ENCODE measurements at places on chromosomes 7 and 10.
A peak's percentile ranks its signal among the peaks of the same experiment; 100 is the strongest.

GRCh38 chr10:99537086-99537988 lies 4.6 kb downstream of the NKX2-3 start:
- ATAC-seq, result peak; percentile 59

DNA sequence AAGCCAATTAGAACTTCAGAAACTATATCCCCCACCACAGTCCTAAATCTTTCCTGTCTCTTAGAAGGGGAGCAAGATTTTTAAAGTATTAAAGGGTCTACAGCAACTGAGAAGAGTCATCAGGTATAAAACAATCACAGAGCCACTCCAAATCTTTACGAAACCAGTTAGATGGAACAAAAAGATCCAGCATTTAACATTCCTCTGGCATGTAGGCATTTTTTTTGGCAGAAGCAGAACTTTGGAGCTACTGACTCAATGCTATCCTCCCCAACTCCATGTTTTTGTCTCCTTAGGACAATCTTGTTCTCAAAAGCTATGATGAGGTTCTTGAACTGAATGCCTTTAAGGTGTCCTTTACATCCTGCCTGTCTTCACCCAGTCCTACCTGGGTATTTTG lies 333.3 kb downstream of the PRPF18 start:
- ATAC-seq, result no peak

DNA sequence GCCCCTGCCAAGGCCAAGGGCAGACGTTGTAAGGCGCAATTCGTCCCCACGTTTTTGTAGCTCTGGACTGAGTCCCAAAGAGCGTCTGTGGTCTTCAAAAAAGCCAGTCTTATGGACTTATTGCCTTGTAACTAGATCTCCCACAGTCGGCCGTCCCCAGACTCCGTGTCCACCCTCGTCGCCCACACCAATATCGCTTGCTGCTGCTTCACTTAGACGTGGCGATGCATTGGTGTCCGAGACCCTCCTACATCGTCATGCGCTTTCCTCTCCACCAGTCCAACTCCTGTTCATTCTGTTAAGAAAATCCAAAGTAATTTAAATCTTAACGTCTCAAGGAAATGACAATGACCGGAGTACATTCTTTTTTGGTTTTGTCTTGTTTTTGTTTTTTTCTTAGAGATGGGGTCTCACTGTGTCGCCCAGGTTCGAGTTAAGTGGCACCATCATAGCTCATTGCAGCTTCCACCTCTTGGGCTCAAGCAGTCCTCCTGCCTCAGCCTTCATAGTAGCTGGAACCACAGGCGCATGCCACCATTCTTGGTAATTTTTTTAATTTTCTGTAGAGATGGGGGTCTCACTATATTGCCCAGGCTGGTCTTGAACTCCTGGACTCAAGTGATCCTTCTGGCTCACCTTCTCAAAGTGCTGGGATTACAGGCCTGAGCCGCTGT lies 851 bp downstream of the KIFBP start:
- ATAC-seq, result no peak

DNA sequence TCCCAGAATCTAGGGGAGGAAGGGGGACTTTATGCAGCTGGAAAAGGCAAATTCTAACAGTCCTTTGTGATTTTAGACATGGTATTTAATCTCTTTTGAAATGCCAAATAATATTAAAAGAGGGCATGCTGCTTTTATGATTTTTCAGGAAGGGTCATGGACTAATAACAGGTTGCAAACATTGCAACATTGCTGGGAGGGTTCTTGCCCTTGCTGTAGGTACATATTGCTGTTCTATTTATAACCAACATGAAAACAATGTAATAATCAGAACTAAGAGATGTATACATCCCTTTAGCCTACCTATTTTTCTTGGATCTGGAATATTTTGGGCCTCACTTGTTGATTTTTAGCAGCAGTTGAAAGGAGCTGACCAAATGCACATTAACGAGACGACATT lies 411.6 kb downstream of the KCNMA1 start:
- ATAC-seq, result no peak

DNA sequence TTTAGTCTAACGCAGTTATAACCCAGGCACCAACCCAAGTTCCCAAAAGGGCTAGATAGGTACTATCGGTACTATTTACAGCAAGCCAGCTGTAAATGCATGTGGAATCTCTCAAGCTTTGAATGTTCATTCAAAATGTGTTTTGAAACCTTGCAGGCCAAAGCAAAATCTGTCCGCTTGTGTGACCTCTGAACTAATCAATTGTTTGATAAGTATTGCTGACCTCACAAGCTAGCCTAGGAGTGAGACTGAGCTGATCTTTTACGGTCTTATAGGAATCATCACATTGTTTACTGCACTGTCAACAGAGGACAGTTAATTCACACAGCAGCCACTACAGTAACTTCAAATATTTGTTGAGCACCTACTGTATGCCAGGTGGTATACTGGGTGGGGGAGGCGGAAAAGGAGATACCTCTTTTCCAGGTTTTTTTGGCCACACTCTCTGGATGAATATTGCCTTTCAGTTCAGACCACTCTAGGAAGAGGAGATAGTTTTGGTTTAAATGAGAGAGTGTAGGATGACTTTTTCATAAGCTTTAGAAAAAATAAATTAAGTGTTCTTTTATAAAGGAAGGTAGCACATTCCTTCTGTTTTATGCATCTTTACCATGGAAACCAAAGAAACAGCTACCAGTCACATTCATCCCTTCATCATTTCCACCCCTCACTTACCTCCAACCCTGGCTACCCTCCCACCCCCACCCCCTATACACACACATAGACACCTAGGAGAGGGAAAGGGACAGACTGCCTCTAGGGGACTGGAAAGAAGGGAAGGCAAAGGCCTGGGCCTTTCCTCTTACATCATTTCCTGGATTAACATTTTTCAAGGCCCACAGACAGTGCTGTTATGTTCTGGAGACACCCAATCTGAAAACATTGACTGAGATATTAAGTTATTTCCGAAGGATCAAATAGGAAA lies 2.4 kb downstream of the PAPSS2 start:
- ATAC-seq, result no peak

DNA sequence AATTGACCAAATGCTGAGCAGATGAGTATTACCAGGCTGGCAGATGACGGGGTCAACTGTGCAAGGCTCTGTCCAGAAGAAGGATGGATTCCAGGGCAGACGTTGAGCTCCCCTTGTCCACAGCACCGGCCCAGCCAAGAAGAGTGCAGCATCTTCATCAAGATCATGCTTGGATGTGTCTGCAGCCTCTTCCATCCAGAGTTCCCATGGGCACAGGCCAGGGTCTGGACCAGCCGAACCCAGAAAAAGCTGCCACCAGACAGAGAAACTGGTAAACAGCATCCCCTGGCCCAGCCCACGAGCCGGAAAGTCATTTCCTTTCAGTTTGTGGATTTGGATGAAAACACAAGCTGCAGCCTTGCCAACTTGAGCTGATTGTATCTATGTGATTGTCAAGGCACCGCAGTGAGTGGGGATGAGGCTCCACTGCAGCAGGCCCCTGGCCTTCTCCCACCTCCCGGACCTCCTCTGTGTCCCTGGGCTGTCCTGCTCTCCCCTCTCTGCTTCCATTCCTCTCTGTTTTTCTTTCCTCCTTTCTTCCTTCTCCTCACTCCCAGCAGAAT lies 321.8 kb downstream of the TCERG1L start:
- ATAC-seq, result no peak

DNA sequence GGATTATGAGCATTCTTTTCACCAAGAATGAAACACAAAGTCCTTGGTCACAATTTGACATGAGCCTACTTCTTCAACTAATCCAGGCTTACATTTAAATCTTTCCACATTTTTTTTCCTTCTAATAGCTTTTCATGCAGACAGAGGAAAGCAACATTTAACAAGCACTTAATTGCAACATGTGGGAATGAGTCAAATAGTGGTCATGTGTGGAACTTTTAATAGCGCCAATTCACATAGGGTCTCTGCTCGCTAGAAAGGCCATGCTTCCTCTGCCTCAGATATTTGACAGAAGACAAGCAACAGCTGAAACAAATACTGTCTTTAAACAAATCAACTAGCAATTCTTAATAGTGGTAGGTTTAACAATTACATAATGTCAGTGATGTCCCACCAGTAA lies 285.9 kb upstream of the ETV1 start:
- ATAC-seq, result no peak

DNA sequence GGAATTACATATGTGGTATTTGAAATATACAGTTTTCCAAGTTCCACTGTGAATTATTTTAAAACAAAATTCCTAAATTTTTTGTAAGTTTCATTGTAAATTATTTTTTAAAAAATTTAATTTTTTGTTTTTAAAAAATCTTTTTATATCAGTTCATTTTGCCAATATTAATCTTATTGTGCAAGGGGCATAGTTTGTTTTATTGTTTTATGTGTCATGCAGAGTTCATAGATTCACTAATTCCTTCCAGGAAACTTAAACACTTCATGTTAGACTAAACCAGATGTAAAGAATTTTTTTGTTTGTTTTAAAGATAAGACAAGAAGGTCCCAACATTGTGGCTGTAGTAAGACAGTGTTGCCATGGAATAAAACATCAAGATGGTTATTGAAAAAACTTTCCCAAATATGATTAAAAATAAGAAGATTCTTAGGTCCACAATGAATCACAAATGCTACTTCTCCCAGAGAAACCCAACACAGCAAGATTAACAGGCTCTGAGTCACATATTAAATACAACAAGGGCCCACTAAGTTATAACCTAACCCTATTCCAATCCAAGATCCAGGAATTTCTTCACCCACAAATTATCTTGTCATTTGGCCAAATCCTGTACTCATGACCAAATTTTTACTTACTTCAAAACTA lies 464.7 kb upstream of the IGFBP3 start:
- no peak for ATAC-seq

GRCh38 chr10:92242910-92243671 lies 47.8 kb downstream of the CPEB3 start:
- peak; percentile 53 for ATAC-seq

- ATAC-seq, result no peak
Measured at GRCh38 chr7:37040330-37040729, 316.0 kb upstream of the AOAH start.

DNA sequence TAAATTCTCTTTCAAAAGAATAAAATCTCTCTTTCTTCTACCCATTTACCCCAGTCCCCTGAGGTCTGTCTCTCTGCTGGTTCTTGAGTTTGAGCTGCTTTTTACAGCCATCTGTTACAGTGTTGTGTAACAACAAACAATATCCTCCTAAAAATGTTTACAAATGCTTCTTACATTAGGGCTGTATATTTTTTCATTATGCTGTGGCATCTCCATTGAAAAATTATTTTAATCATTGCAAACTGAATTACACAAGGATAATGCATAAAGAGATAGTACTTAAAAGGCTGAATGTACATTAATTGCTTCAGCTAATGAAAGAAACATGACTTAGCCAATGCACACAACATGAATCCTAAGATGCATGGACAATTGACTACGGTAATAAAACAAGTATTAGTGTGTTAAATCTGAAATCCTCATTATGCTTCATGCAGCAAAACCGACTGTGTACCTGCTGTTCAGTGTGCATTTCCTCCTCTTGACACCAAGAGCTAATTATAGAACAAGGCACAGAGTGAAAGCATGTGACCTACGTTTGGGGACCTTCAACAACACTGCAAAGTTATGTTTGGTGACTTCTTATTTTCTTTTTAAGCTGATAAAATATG lies 181.7 kb upstream of the RHOBTB1 start:
- ATAC-seq, result peak; percentile 47

- peak; percentile 60 for ATAC-seq
Measured at GRCh38 chr10:36171953-36172940, 530.2 kb upstream of the FZD8 start.

DNA sequence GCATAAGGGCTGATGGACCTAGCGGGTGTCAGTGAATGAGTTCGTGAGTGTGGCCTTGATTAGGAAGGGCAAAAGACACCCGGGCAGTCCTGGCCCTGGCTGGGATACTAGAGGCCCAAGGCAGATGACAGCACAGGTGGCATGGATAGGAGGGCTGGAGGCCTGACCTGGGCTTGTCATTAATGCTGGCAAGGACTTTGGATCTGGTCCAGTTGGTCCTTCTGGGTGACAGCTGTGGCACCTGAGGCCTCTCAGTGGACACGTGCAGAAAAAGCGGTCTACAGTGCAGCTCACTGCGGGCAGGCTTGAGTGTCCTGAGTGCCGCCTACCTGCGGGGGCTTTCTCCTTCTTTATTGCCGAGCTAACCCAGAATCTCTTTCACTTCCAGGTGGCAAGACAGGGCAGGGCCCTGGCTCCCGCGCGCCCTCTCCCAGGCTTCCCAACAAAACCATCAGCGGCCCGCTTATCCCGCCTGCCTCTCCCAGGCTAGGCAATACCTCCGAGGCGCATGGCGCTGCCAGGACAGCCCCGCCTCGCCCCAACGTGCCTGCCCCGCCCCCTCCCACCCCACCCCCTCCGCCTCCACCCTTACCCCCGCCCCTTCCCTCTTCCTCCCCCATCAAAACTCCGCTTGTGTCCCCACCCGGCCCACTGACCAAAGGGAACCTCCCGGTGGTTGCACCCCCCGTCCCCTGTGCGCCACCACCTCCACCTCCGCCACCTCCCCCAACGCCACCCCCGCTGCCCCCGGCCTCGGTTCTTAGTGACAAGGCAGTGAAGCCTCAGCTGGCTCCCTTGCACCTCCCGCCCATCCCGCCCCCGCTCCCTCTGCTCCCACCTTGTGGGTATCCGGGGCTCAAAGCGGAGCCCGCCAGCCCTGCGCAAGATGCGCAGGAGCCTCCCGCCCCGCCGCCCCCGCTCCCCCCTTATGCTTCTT lies 77.4 kb downstream of the WIPF3 start:
- no peak for ATAC-seq

DNA sequence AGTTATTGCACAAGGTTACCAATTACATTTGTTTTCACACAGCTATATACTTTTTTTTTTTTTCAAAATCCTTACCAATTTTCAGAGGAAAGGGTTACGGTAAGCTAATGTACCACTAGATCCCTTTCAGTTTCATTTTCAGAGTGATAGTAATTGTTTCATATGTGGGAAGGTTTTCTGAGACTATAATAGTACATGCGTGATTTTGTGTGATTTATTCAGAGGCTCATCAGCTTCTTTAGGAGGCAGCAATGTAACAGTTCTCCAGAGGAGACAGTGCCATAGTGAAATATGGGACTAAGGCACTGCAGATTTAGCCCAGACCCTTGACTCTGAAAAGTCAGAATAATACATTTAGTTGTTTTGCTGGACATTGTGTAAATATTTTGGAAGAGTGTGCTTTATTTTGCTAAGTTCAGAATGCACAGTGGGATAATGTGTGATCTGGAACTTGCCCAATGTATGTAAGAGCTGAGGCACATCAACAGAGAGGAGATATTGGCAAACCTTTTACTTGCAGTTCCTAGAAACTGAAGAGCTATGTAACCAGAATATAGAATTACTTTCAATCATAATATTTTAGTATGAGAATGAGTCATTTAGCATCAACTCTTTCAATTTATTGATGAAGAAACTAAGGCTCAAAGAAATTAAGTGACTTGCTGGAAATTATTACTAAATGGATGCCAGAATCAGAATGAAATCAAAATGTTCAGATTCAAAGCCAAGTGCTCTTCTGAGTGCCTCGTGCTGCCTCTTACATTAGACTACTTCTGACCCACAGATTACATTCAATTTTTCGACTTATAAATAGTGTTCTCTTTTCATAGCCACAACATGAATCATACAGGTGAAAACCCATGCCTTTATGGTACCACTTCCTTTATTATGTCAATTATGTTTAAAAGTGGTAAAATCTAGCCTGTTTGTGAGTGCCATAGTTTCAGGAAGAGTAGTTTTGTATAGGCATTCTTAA lies 207.7 kb upstream of the TEX47 start:
- ATAC-seq, result no peak
